ENCODE measurements at places on chromosomes 3 and 15.

DNA sequence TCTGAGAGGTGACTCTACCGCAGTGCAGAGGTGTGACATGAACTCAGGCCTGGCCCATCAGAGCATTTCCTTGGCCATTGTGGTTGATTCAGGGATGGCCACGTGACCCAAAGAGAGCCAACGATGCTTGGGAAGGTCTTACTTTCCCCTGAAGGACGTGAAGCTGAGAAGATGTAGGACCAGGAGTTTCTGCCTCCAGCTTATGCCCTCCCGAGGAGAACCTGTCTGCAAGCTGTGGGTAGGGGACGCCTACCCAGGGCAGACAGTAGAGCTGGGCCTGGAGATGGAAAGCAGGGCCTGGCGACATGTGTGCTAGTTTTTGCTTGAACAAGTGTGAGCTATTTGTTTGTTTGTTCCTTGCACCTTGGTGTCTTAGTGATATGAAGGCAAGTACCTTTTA lies 89.4 kb downstream of the RPLP1 start:
- DNase-seq, result no peak

DNA sequence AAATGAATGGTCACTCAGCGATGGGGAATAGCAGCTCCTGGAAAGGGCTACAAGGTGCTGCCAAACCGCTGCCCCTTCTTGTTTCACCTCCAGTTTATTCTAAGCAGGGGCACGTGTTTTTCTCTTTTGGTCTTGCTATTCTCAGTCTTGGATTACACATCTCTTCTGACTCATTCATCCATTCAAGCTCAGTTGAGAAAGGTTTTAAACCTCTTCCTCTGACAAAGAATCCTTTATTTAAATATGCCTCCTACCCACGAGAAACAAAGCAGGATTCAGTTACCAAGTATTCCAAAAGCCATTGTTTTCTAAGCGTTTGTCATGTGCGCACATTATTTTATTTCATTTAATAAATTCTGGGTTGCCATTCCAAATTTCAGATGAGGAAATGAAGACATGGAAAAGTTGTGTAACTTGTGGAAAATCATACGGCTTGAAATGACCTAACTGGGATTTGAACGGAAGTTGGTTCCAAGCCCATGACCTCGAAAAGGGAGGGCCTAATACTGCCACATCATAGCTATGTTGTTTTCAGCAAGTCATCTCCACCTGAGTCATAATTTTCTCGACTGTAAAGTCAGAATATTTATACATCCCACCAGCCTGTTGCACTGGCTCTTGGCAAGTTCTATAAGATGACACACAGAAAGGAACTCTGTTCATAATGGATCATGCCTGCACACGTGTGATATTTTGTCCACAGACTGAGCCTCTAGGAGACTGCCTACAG lies 292.0 kb upstream of the SLCO3A1 start:
- DNase-seq, result no peak

GRCh38 chr15:58981808-58982475 lies 5.5 kb upstream of the RNF111 start:
- no peak for DNase-seq

DNA sequence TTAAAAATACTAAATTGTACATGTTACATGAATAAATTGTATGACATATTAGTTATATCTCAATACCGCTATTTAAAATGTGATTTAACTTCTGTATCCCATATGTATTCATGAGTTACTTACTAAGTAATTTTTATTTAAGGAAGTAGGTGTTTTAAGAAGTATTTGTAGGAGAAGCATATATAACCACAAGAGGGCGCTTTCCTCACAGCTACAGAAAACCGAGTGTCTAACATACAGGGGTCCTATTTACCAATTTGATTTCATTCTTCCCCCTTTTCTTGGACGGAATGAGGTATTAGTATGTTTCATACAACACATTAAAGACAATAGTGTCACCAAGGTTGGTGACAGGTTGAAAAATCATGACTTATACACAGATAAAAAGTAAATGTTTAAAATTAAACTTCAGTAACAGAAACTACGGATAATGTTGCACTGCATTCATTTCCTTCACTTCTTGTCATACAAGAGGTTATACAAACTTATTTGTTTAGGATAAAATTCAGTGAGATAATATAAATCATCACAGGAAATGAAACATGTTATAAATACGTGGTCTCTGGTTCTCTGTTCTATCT lies 253.6 kb downstream of the MAGI1 start:
- no peak for DNase-seq

DNA sequence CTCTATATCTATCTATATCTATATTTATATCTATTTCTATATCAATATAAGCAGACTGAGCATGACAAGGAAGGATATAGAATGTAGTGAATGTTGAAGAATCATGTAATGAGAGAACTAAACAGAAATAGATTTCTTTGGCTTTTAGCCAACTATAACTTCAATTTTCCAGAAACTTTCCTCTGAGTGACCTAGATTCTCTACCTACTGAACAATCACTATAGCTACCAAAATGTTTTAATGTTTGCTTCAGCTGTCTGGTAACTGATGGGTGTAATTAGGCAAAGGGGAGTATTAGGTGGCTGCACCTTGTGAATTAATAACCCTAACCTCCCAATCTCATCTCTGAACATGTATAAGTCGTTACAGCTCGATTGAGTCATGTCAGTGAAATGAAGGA lies 76.4 kb upstream of the ROBO1 start:
- no peak for DNase-seq

DNA sequence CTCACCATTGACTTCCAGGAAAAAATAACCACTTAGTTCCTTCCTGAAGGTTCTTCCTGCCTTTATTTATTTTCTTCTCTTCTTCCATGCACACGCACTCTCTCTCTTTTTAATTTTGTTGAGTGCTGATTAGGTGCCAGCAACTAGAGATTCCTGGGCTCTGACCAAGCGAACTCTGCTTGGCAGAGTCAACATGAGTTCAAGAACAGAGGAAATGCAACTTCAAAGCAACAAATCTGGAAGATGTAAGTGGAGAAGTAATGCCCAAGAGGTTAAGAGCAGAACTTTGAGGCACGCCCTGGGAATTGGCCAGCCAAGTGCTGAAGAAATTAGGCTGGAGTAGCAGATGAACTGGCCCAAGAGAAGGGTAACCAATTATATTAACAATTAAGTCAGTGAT lies 8.5 kb downstream of the ERC2 start:
- DNase-seq, result no peak

DNA sequence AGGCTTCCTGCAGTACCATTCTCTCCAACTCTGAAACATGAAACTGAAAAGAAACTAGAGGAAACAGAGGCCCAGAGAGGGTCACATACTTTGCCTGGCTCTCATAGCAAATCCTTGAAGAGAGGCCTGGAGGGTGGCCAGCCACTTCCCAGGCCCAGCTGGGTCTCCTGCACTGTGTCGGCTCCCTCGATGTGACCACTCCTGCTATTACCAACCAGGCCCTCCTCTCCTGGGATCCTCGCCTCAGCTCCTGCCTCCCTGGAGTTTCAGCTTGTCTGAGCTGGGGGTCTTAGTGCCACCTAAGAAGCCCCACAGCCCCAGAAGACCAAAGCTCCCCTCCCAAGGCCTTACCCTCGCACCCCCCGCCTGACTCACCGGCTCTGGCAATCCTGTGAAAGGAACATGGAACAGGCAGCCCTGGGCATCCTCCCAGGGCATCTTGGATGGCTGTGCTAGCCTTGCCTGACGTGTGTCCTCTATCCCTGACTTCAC lies 4.6 kb downstream of the LOXL1 start:
- DNase-seq, result no peak

All from NCI-H187 (cell line).